Ammon's horn (tissue), 1 donor: ENCODE measurements at places on chromosomes 16 and 17.
A peak's percentile ranks its signal among the peaks of the same experiment; 100 is the strongest.

DNA sequence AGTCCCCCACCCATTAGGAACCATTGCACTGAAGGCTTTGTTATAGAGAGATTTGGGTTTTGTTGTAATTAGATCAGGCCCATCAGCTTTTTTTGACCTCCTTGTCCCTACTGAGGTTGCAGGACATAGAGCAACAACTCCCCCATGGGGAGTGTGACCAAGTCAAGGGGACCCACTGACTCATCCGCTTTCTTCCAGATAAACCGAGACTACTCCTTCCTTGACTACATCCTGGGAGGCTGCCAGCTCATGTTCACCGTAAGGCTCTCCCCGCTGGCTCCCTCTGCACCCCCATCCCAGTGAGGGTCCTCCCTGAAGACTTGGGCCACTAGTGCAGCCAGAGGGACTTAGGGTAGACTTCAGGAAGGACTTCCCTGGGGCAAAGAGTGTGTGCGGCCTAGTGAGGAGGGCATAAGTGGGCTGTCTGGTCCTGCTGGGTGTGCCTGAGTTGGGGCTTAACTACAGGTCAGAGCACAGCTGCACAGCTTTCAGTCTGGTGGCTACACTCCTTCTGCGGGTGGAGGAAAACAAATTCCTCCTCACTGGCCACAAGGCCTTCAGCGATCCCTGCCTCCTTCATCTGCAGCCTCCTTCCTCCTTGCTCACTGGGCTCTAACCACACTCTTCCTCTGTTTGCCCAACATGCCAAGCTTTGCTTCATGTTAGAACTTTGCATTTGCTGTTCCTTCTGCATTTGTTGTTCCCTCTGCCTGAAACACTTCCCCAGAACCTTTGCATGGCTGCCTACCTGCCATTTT lies 31.0 kb downstream of the CPNE2 start:
- DNase-seq: no peak

DNA sequence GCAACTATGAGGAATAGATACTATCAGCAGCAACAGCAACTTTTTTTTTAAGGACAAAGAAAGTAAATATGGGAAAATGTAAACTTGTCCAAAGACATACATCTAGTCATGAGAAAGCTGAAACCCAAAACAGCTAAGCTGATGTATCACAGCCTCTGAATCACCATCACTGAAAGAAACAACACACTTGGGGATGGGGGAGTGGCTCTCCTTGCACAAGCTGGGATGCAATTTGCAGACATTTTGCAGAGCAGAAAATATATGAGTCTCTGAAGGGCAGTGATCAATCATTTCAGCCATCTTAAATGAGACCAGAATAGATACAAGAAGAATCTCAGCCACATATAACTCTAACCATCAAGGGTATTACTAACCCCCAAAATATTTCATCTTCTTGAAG lies 79.1 kb downstream of the GRIN2A start:
- DNase-seq: no peak

GRCh38 chr17:80920441-80920840 lies 71.2 kb upstream of the CHMP6 start:
- DNase-seq: no peak

DNA sequence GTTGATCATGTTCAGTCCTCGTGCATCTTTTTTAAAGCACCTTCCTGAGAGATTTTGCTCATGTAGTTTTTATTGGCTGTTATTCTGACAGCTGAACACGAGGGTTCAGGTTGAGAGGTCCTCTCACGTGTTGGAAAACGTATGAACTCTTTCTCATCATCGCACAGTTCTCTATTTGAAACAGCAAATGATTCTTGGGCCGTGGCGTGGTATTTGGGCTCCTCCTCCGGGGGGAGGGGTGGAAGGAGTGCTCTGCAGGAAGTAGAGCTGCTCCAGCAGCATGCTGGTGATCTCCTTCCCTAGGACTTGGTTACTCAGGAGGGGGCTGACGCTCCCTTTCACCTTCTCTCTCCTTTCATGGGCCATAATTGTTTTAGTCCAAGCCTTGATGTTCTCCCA lies 70.4 kb downstream of the KSR1 start:
- no peak for DNase-seq

- no peak for DNase-seq
Measured at GRCh38 chr17:45032174-45032541, 19.3 kb downstream of the DCAKD start.

- DNase-seq: no peak
Measured at GRCh38 chr16:29812754-29813643, 1.0 kb downstream of the PRRT2 start.

DNA sequence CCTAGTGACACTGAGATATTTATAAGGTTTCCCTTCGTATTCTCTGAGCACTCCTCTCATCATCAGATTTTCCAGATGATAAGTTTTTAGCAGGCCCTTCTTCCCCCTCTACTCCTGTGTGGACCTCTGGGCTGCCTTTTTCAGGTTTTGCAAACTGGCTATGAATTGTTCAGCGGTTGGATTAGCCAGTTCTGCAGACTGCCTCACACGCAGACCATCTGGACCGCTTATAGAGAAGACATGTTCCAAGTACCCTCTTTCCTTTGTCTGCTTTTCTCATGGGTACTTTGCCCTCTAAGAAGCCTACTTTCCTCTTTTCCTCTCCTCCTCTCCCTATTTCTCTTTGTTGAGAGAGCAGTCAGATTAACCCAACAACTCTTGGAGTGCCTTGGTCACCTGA lies 111.6 kb downstream of the GRIN2A start:
- DNase-seq: no peak

DNA sequence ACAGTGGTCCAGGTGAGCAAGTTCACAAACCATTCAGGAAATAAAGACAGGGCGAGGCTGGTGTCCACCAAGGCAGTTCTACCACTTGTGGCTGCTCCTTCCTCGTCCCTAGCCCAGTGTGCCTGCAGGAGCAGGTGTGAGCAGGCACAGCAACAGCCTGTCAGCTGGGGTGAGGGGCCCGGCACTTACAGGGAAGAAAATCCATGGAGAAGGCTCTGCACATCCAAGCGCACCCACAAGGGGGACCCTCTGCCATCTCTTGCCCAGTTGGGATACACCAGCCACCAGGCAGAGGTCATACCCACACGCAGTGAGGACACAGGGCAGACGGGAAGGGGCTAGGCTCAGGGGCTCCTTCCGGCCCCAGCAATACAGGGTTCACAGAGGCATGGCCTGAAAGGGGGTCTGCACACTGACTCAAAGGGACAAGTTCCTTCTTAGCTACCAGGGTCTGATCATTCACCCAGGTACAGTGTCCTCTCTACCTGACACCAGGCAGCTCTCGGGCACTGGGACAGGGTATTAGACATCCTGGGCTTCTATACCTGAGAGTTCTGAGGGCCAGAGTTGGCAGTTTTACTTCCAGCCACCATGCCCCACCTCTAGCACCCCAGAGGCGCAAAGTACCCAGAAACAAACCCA lies 27.0 kb downstream of the CDIP1 start:
- peak; percentile 73 for DNase-seq

DNA sequence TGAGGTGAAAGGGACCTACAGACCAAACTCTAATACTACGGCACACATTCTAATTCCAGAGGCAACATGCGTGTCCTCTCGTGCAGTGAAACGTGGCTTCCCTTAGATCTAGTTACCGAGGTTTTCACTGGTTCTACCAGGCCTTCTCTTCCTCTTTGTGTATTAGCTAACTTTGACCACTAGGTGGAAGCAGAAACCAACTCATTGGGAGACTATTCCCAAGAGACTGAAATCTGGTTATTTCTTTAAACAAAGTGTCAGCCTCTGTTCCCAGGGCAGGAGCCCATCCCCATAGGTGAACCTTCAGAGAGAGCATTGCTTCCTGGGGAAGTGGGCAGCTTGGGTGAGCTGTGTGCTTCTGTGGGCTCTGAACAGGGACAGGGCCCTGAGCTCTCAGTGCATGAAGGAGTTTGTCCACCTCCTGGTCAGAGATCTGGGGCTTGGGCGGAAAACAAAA lies 19.7 kb upstream of the RCVRN start:
- peak; percentile 83 for DNase-seq
